T47D (cell line): ENCODE measurements at places on chromosomes 3 and 15.

DNA sequence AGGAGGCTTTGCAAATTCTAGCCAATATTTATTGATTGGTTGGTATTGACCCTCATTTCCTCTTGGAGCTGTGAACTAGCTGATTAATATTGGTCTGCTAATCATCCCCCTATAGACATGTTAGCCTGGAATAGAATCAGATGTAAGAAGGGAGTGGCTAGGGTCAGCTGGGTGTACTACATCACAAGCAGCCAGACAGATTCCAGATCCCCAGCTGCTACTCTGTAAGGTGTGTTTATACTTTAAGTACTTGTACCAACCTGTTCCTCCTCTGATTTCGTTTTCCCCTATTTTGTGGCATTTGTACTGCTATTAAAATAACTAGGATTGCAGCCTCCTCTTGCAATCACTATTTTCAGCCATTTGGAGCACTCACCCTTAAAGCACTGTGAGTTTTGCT is 49.9 kb downstream of the PARP15 start:
- DNase-seq: no peak

DNA sequence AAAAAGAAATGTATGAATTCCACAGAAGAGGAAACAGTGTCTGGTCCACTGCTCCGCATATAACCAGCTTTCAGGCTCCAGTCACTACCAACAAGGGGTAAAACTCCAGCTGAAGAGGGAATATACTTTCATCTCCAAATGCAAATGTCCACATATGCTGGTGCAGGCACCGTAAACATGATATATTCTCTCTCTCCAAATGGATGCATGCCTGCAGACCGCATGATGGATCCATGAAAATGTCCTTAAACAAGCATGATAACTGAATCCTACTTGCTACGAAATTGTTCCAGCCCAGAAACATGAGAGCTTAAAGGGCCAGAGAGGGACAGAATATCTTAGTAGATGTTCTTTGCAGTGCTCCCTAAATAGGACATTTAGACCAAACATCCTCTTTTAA is 150.3 kb upstream of the FEZF2 start:
- DNase-seq: no peak

- DNase-seq: no peak
Measured at GRCh38 chr15:70801109-70801508, 37.8 kb upstream of the UACA start.

GRCh38 chr3:59737241-59737640 is 687.4 kb upstream of the CFAP20DC start:
- DNase-seq: no peak

GRCh38 chr3:142962520-142963233 is 797 bp downstream of the PAQR9 start:
- DNase-seq: no peak

DNA sequence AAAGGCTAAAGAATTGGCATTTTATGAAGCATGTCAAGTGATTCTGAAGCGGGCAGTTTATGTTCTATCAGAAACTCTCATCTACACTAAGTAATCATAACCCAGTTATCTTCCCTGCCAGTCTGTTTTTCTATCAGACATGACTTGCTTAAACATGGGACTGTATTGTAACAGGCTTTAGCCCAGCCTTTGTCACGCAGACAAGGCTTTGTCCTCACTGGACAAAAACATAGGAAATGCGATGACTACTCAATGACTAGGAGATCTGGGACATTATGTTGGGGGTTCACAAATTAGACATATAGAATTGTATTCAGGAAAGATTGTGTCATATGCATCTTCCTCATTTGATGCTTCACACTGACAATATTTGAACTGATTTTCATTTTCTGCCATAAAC is 115.5 kb downstream of the GADL1 start:
- DNase-seq: no peak

GRCh38 chr15:98390946-98391530 is 257.3 kb upstream of the IGF1R start:
- DNase-seq: no peak

- DNase-seq: no peak
Measured at GRCh38 chr3:157905885-157906284, 200.3 kb downstream of the SHOX2 start.

- DNase-seq: no peak
Measured at GRCh38 chr15:48596415-48596814, 49.1 kb downstream of the FBN1 start.

DNA sequence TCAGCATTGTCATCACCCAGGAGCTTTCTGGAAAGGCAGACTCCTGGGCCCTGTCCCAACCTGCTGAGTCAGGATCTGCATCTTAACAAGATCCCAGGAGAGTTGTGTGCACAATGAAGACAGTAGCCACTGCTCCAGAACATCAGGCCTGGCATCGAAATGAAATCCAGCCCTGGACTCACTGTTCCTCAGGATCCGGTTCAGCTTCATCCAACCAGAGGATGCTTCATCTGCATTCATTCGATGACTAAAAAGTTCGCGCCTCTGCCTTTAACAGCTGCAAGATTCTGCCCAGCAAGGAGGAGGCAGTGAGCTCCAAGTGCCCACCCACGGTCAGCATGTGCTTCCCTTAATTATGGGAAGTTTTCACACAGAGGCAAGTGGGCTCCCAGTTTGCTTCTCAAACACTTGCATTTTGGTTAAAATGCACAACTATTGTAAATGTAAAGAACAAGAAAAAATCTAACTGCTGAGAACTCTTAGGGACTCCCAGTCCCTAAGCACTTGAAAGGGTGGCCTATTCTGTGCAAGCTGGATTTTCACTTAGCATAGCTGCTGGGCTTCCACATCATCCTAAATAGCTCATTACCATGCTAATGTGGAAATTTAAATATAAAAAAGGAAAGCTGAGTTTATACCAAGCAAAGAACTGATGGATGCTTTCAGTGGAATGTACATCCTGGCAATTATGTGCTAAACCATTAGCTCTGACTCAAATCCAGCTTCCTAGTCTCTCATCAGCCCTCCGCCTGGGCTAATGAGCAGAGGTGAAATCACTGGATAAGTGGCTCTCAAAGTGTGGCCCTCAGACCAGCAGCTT is 25.5 kb upstream of the ESYT3 start:
- DNase-seq: no peak

- DNase-seq: no peak
Measured at GRCh38 chr3:141578202-141578973, 91.6 kb downstream of the RASA2 start.

DNA sequence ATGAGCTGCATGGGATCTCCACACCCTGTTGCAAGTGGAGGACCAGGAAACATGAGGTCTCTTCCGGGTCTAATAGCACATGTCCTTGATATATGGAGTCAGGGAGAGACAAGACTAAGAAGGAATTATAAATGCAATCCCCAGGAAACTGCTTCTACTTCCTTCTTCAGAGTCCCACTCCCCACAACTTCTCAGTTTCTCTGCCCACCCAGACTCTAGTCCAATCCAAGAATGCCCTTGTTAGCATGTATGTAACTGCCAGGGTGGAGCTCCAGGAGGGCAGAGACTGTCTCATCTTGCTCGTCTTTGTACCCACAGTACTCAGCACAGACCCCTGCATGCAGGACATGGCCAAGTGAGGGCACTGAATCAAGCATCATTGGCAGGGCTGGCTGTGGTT is 8.3 kb downstream of the DAPK2 start:
- no peak for DNase-seq

DNA sequence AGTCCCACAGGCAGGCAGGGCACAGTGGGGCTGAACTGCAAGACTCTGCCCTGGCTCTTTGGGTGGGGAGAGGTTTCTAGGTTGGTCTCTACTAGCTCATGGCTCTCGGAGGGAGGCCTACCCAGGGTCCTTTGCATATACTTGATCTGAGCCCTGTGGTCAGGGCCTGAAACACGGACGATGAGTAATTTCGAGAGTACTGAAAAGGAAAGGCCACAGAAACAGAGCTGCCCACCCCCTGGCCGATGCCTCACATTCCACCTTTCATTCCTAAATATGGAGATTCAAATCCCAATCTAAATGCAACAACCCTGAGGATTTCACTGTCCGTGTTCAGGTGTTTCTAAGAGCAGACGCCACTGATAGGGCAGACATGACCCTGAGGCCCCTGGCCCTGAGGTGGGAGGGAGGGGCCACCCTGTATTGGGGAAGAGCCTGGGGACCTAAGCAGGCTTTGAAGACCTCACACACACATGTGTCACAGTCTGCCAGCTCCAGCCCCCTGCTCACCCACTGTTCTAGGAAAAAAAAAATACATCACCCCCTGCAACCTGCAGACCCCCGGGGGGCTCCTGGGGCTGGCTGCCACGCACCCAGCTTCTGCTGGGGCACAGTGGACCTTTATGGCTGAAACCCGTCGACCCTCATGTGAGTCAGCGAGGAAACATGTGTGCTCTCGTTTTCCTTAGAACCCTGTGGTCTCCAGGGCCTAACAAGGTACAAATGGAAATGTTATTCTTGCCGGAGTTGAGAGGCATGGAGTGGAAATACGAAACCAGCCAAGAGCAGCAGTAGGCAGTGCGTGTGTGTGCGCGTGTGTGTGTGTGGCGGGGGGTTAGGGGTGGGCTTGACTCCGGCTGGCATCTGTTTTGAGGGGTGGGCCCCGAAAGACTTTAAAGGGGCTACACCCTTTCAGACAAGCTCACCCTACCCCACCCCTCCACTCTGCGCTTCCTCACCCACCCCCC is 112.7 kb downstream of the CHSY1 start:
- no peak for DNase-seq

DNA sequence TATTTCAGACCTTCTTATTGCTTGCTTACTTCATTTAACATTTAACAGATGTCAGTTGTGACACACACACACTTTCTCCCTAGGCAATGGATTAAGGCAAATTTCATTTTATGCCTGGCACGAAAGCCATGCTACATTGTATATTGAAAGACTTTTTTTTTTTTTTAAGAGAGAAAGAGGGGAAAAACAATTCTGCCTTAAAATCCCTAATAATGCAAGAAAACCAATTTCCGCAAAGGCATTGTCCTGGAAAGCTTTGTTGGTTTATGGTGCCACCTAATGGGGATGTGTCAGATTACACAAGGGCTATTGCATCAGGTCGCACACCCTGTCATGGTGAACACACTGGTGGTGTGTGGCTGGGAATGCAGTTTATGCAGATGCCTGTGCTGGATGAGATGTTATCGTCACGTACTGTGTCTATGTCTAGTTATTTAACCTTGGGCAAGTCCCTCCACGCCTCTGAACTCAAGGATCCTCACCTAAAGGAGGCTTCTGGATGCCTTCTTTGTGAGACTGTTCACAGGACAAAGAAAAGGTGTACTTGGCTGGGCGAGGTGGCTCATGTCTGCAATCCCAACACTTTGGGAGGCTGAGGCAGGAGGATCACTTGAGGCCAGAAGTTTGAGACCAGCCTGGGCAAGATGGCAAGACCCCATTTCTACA is 37.3 kb upstream of the RFTN1 start:
- DNase-seq: peak; percentile 88

- no peak for DNase-seq
Measured at GRCh38 chr3:71785532-71786216, 726 bp upstream of the PROK2 start.

DNA sequence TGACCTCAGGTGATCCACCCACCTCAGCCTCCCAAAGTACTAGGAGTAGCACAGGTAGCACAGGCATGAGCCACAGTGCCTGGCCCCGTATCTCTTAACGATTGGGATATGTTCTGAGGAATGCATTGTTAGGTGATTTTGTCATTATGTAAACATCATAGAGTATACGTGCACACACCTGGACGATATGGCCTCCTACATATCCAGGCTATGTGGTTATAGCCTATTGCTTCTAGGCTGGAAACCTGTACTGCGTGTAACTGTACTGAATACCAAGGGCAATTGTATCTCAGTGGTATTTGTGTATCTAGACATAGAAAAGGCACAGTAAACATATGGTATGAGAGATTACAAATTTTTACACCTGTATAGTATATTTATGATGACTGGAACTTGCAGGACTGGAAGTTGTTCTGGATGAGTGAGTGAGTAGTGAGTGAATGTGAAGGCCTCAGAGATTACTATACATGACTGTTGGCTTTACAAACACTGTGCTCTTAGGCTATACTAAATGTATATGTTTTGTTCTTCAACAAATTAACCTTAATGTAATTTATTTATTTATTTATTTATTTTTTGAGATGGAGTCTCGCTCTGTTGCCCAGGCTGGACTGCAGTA is 120.7 kb downstream of the MBNL1 start:
- no peak for DNase-seq

DNA sequence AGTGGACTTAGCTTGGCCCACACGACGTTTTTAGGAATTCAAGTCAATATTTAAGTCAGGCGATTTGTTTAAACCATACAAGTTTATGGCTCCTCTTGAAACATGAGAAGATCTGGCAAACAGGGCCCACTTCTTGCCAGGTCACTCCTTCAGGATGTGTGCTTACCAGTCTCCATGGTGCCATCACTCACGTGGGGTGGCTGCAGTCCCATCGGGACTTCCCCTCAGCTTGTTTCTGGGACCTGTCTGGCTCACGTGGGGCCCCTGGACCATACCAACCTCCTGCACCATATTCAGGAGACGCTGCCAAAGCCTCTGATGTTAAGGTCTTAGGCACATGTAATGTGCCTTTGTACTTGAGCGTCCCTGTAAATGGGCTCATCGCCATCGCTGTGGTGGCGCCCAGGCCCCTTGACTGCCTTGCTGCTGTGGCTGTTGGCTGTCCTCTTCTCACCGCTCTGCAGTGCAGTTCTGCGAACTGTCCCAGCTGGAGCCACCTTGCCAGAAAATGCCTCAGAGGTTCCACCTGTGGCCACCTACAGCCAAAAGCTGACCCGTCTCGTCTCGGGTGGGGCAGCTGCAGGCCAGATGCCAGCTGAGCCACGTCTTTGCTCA is 8.9 kb downstream of the MCM2 start:
- DNase-seq: no peak

GRCh38 chr15:60371175-60372051 is 26.4 kb downstream of the ANXA2 start:
- no peak for DNase-seq

- peak; percentile 53 for DNase-seq
Measured at GRCh38 chr3:157626817-157627216, 123.6 kb upstream of the VEPH1 start.

- DNase-seq: no peak
Measured at GRCh38 chr15:40875991-40876730, 2.1 kb upstream of the RHOV start.

DNA sequence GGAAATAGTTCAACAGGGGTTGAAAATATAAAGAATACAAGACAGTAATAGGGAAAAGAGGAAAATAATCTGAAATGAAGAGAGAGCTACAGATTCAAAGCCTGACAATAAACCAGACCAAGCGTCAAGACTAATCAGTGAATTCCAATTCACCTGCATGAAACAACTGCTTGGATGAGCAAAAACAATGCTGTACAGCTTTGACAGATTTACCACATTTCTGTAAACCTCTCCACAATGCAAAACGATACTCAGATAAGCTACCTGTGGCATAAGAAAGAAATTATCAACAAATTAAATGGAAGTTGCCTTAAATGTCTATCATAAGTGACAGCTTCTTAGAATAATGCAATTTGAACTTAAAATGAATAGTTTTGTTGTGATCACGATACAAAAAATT is 65.4 kb downstream of the GBE1 start:
- DNase-seq: no peak
